ENCODE measurements at places on chromosomes 3 and 15.

- no peak for DNase-seq
Observed at GRCh38 chr3:165159760-165160421, 36.3 kb downstream of the SLITRK3 start.

DNA sequence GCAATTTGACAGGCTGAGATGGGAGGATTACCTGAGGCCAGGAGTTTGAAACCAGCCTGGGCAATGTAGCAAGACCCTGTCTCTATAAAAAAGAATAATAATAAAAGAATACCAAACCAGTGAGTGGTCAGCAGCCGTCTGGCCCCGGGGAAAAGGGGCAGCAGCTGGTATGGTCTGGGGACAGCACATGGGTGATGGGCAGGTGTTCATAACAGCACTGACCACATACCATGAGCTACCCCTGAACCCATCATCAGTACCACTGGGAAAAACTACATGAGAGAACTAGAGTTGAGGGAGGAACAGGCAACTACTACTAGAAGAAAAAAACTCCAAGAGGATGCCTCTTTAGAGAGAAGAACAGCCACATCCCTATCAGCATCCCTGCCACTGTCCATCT, 40.7 kb downstream of the ARHGEF3 start:
- DNase-seq: no peak

GRCh38 chr3:142495103-142495502, 47.3 kb upstream of the XRN1 start:
- DNase-seq: no peak

GRCh38 chr15:34793901-34794300, 1.4 kb downstream of the ACTC1 start:
- no peak for DNase-seq

DNA sequence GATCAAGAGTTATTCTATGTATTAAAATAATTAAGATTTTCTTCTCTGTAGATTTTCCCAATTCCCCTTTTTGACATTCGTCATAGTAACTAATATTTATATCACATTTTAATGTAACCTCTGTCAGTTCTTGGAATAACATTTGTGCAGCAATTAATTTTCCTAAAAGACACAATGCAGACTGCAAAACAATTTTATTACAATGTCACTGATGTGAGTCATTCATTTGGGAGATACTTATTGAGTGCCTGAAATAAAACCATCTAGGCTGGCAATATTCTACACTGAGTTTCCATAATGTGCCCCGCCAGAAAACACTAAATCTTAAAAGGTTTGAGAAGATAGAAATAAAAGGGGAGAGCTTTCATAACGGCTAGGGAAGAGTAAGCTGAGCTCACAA, 6.7 kb upstream of the USP13 start:
- DNase-seq: no peak

DNA sequence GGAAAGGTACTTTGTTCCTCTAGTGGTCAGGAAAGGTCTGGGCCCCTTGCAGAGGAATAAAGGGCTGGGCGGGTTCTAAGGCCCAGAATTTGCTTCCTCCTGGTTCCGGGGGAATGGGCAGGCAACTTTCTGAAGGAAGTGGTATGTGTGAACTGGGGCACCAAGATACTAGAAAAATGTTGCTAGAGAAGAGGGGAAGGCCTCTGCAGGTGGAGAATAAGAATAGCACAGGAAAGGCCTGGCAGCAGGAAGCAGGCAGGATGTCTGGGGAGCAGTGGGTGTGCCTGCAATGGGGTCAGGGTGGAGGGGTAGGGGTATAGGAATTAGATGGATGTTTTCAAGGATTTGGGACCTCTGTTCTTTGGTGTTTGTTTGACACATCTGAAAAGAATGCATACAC, 2.0 kb downstream of the SLC22A13 start:
- DNase-seq: no peak

GRCh38 chr3:112633757-112634156, 7.2 kb downstream of the CCDC80 start:
- no peak for DNase-seq

- DNase-seq: no peak
Observed at GRCh38 chr3:118412503-118412902, 622.1 kb downstream of the IGSF11 start.

DNA sequence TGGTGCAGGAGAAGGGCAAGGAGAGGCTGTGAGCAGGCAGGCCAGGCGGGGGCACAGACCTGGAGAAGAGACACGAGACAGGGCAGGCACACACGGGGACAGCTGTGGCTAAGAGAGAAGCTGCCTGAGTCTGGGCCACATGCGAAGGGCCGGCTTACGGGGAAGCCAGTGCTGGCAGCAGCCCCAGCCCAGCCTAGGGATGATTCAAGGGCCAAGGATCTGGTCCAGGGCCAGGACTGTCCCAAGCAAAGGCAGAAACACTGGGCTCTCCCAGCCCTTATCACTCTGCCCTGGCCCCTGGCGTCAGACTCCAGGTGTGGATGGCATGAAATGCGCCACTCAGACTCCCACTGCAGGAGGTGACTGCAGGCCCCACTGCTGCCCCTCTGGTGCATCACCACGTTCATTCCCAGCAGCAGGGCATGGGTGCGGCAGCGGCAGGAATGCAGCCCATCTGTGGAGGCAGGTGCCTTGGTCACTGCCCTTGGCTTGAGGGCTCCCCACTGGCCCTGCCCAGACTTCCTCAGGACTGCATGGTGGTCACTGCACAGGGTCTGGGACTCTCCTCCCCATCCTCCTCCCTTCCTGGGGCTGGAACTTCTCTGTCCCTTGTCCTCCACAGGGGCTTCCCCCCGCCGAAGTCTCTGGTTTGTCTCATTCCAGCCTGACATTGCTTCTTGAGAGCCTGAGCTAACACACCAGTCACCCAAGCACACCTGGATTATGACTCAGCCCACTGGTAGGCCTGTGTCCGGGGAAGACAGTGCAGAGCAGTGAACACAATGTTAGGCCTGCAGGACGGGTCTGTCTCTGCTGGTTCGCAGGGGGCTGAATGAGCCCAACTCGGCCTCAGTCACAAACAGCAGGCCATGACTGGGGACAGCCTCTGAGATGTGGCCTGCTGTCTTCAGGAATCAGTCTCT, 69.3 kb downstream of the TBC1D2B start:
- no peak for DNase-seq

GRCh38 chr3:152058856-152059255, 185.4 kb downstream of the SUCNR1 start:
- DNase-seq: no peak

- no peak for DNase-seq
Observed at GRCh38 chr15:93670931-93671330, 560.4 kb upstream of the MCTP2 start.

DNA sequence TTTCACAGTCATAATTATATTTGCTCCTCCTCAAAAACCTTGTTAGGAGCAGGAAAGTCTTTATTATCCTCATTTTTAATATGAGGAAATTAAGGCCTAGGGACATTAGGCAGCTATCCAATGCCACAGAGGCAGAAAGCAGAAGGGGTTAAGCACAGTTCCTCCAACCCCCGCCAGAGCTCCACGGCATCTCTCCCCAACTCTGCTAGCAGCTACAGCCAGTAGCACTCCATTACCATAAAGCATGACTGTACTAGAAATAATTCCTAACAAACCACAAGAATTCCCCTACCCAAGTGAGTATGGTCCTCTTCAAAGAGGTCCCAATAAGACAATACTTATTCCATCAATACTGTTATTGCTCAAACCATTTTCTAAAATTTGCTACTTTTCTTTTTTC, 9.8 kb downstream of the HEG1 start:
- no peak for DNase-seq

DNA sequence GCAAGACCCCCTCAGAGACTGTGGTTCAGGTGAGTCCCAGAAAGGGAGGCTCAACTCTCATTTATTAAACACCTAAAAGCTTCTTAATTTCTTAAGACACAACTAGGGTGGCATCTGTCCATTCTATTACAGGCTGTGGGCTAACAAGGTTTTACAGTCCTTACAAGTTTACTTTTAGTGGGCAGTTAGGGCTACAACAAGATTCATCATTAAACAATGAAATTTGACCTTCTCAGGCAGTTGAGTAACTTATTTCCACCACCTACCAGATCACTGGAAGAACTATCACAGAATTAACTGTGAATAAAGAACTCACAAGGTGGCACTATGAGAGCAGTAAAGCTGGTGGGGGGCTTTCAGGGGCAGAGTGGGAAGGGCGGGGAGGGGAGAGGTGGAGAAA, 132.6 kb downstream of the PLD1 start:
- no peak for DNase-seq

- DNase-seq: no peak
Observed at GRCh38 chr3:183537295-183537730, 18.2 kb downstream of the KLHL6 start.
